Activated T-helper 17 cell treated with anti-CD3 and anti-CD28 coated beads, Interleukin-2, amount 50 U/mL, for 72 hours (primary cell): ENCODE measurements at places on chromosomes 2 and 18. TPM values are rescaled to one million over a fixed set of nuclear protein-coding genes. Genes with fewer than 3 reads are reported as not detected.

Gene MAP3K19
- 0.13 TPM for total RNA-seq

Gene C2orf66
- 0.43 TPM for total RNA-seq

Gene SLC9A2
- total RNA-seq, result not detected

Gene ABCB11
- total RNA-seq, result not detected

Gene RUFY4
- 2.4 TPM for total RNA-seq

Gene AMER3
- total RNA-seq, result not detected

Gene DSG4
- total RNA-seq, result not detected

Gene MGAT4A
- 79.7 TPM for total RNA-seq

Gene SH3BP4
- total RNA-seq, result not detected

Gene CDCA7
- total RNA-seq, result 15.4 TPM

Gene ERMN
- total RNA-seq, result 1.6 TPM

Gene ID2
- total RNA-seq, result 425 TPM

Gene SCN9A
- not detected for total RNA-seq

Gene SLC11A1
- total RNA-seq, result 0.09 TPM

Gene NEUROD1
- total RNA-seq, result not detected

Gene CD302
- total RNA-seq, result 0.67 TPM

Gene LHCGR
- total RNA-seq, result not detected

Gene SP140
- 60.8 TPM for total RNA-seq

Gene PID1
- total RNA-seq, result not detected

Gene OST4
- total RNA-seq, result 313 TPM

Gene LOXHD1
- total RNA-seq, result not detected

Gene TRIP12
- total RNA-seq, result 224 TPM

Gene IL1R2
- 55.8 TPM for total RNA-seq

Gene TUBB8B
- not detected for total RNA-seq

Gene MOGAT1
- total RNA-seq, result not detected

Gene AQP12B
- not detected for total RNA-seq

Gene OXER1
- total RNA-seq, result 0.13 TPM

Gene FSHR
- total RNA-seq, result not detected

Gene TBR1
- 0.05 TPM for total RNA-seq

Gene GATA6
- not detected for total RNA-seq

Gene EGR4
- total RNA-seq, result 0.11 TPM

Gene KIF1A
- total RNA-seq, result 1.1 TPM

Gene NXPH2
- total RNA-seq, result not detected

Gene MROH2A
- not detected for total RNA-seq

Gene SERPINB4
- not detected for total RNA-seq

Gene RAB6C
- not detected for total RNA-seq

Gene MSTN
- 0.19 TPM for total RNA-seq

Gene CAMKMT
- total RNA-seq, result 13.4 TPM

Gene TOGARAM2
- 3.0 TPM for total RNA-seq

Gene TLX2
- total RNA-seq, result 0.39 TPM

Gene LYG1
- 0.58 TPM for total RNA-seq

Gene DSG3
- total RNA-seq, result not detected

Gene PGAP1
- total RNA-seq, result 41.6 TPM

Gene CMPK2
- total RNA-seq, result 2.0 TPM

Gene NEU2
- not detected for total RNA-seq

Gene HAT1
- total RNA-seq, result 47.5 TPM

Gene EXOC6B
- 12.8 TPM for total RNA-seq

Gene GDF7
- 0.02 TPM for total RNA-seq

Gene DSC2
- not detected for total RNA-seq

Gene EMILIN1
- total RNA-seq, result 0.93 TPM

Gene RIT2
- total RNA-seq, result not detected

Gene FNDC4
- not detected for total RNA-seq
